ENCODE measurements at places on chromosomes 13 and 19.

- H3K36me3 ChIP-seq, result peaks cover 51% of the 10 kb centered on the region
- no peak overlapping the region for H3K4me3 ChIP-seq
- H3K4me1 ChIP-seq, result peaks cover 9% of the 10 kb centered on the region
- no peak overlapping the region for H3K27ac ChIP-seq
Observed at GRCh38 chr13:46782691-46783090, 14.3 kb downstream of the ESD start.

- no peaks in the 10 kb centered on the region for H3K27me3 ChIP-seq
- no peak overlapping the region for H3K4me3 ChIP-seq
- no peak overlapping the region for H3K27ac ChIP-seq
Observed at GRCh38 chr13:25214491-25215252, 42.6 kb upstream of the AMER2 start.

- H3K4me3 ChIP-seq, result no peak overlapping the region
- H3K4me1 ChIP-seq, result no peaks in the 10 kb centered on the region
- no peak for DNase-seq
- H3K27me3 ChIP-seq, result no peaks in the 10 kb centered on the region
Observed at GRCh38 chr13:48790966-48791365, 137.2 kb downstream of the CYSLTR2 start.

GRCh38 chr13:54934121-54934520 is 1905.5 kb downstream of the OLFM4 start:
- H3K27me3 ChIP-seq, result no peaks in the 10 kb centered on the region
- no peak for DNase-seq
- H3K27ac ChIP-seq, result no peak overlapping the region
- no peaks in the 10 kb centered on the region for H3K36me3 ChIP-seq

DNA sequence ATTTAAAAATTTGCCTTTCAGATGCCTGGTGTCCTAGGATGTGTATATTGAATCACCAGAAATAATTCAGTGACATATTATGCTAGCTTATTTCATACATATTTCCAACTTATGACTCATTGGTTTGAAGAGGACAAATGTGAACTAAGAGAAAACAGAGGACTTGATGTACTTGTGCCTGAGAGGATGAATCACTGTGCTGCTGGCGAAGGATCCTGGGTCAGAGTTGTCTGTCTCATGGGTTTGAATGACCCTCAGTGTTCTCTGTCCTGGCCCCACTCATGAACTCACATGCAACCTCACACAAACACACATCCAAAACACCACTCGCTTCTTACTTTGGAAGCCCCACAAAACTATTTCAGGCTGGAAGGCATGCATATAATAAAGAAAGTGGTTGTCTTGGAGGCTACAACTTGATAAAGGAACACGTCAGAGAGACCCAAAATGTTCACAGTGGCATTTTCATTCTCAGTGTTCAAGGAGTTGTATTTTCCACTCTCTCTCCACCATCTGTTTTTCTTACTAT is 129.0 kb upstream of the SPRY2 start:
- no peak overlapping the region for H3K4me3 ChIP-seq
- no peak overlapping the region for H3K27ac ChIP-seq
- H3K27me3 ChIP-seq, result no peaks in the 10 kb centered on the region
- no peak for DNase-seq
- H3K36me3 ChIP-seq, result no peaks in the 10 kb centered on the region

DNA sequence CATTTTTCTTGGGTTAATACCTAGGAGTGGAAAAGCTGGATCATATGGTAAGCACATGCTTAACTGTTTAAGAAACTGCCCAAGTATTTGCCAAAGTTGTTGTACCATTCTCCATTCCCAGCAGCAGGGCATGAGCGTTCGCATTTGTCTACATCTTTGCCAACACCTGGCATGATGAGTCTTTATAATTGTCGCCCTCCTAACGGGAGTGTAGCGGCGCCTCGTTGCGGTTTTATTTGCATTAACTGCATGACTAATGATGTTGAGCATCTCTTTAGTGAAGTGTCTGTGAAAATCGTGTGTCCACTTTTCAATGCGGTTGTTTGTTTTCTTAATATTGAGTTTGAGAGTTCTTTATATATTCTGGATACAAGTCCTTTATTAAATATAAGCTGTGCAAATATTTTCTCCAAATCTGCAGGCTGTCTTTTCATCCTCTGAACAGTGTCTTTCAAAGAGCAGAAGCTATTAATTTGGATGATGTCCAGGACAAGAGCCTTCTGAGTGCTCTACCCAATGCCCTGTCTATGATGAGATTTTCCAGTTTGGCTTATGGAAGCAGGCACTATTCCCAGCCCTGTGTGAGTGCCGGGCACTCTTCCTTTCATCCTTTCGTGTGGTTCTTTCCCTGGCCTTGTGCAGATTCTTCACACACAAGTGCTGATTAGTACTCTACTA is 202.0 kb downstream of the FOXO1 start:
- H3K36me3 ChIP-seq, result no peaks in the 10 kb centered on the region
- H3K4me3 ChIP-seq, result no peak overlapping the region
- H3K4me1 ChIP-seq, result no peaks in the 10 kb centered on the region
- no peak for DNase-seq

GRCh38 chr19:14433554-14434501 is 722 bp downstream of the PKN1 start:
- H3K4me3 ChIP-seq, result peak overlapping the region; percentile 82
- H3K4me1 ChIP-seq, result peaks cover 27% of the 10 kb centered on the region
- H3K36me3 ChIP-seq, result peaks cover 9% of the 10 kb centered on the region

DNA sequence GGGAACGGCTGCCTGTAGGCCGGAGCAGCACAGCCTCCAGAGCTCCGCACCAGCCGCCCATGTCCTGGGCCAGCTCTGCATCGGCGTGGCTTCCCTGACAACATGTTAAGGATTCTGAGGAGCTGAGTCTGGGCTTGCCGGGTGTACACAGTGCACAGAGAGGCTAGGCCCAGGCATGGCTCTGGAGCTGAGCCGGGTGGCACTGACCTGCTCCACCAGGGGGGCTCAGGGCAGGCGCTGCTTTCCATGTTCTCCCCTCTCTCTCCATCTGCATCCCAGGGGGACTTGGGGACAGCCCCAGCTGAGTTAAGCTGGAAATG is 31.6 kb downstream of the AP1M1 start:
- H3K4me1 ChIP-seq, result no peaks in the 10 kb centered on the region
- H3K36me3 ChIP-seq, result peaks cover 44% of the 10 kb centered on the region
- no peak for DNase-seq
- no peak overlapping the region for H3K4me3 ChIP-seq

- no peaks in the 10 kb centered on the region for H3K27me3 ChIP-seq
- peaks cover 9% of the 10 kb centered on the region for H3K36me3 ChIP-seq
Observed at GRCh38 chr19:47697863-47698609, 15.2 kb upstream of the EHD2 start.

DNA sequence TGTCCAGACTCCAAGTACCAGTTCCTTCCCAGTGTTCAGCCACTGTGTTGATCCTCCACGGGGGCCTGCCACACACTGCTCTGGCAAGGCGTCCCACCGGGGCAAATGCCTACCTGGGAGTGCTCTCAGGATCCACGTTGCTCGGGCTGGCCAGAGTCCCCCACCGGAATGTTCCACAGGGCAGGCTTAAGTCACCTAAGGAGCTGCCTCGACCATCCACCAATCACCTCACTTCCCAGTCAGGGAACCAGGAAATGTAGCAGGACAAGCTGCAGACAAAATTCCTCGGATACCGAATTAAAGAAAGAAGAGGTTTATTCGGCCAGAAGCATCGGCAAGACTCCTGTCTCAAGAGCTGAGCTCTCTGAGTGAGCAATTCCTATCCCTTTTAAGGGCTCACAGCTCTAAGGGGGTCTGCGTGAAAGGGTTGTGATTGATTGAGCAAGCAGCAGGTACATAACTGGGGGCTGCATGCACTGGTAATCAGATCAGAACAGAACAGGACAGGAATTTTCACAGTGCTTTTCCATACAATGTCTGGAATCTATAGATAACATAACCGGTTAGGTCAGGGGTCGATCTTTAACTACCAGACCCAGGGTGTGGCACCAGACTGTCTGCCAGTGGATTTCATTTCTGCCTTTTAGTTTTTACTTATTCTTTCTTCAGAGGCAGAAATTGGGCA is 56.9 kb upstream of the EDNRB start:
- no peak for DNase-seq
- no peak overlapping the region for H3K27ac ChIP-seq

DNA sequence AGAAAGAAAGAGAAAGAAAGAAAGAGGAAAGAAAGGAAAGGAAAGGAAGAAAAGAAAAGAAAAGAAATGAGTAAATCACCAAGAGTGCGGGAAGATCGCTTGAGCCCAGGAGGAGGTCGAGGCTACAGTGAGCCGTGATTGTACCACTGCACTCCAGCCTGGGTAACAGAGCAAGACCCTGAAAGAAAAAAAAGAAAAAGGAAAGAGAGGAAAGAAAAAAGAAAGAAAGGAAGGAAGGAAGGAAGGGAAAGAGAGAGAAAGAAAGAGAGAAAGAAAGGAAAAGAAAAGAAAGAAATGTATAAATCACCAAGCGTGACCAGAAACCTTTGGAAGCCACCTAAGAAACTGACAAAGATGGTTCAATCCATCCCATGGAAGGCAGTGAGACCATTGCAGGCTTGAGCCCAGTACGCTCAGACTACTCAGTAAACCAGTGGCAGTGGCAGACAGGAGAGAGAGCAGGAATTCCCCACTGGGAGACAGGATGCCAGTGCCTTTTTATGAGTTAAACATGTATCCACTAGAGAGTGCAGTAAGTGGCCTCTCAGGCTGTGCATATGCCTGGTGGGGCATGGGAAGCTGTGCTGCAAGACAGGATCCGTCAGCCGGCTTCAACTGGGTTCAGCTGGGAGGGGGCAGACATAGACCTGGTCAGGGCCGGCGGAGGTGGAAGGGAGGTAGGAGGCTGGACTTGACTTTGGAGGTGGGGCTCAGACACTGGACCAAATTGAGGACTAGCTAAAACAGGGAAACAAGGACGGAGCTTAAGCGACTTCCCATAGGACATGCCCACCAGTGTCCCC is 4.8 kb downstream of the GPR42 start:
- DNase-seq, result no peak
- no peak overlapping the region for H3K4me3 ChIP-seq
- H3K4me1 ChIP-seq, result peaks cover 8% of the 10 kb centered on the region
- H3K36me3 ChIP-seq, result no peaks in the 10 kb centered on the region
- no peak overlapping the region for H3K27ac ChIP-seq
- H3K27me3 ChIP-seq, result peaks cover 9% of the 10 kb centered on the region

DNA sequence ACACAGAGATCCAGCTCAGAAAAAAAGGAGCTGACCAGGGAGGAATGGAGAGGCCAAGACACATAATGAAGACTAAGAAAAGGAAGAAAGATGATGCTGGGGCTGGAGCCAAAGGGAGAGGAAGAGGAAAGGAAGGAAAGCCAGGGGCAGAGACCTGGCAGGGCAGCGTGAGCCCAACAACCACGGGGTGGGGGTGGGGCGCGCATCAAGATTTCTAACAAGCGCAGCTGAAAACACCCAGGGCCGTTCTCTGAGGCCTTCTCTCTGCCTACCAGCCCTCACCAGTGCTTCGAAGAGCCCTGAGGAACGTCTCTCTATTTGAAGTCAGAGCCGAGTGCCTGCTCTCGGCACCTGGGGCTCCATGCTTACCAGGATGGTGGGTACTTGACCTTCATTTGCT is 23.6 kb upstream of the POU2F2 start:
- H3K36me3 ChIP-seq, result no peaks in the 10 kb centered on the region
- no peak overlapping the region for H3K4me3 ChIP-seq
- H3K4me1 ChIP-seq, result peaks cover 11% of the 10 kb centered on the region
- H3K27me3 ChIP-seq, result peaks cover 9% of the 10 kb centered on the region
- H3K27ac ChIP-seq, result no peak overlapping the region

DNA sequence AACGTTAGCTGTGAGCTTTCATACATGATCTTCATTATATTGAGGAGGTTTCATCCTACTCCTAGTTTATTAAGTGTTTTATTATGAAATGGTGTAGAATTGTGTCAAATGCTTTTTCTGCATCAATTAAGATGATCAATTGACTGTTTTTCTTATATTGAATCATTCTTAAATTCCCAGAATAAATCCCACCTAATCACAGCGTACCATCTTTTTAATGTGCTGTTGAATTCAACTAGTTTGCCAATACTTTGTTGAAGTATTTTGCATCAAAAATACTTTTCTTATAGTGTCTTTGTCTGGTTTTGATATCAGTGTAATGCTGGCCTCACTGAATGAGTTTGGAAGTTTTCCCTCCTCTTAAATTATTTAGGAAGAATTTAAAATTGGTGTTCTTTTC is 138.6 kb upstream of the SGCG start:
- H3K36me3 ChIP-seq, result no peaks in the 10 kb centered on the region
- H3K27me3 ChIP-seq, result no peaks in the 10 kb centered on the region
- DNase-seq, result no peak
- no peak overlapping the region for H3K27ac ChIP-seq
- no peak overlapping the region for H3K4me3 ChIP-seq

- H3K27ac ChIP-seq, result no peak overlapping the region
- H3K36me3 ChIP-seq, result no peaks in the 10 kb centered on the region
- peaks cover 3% of the 10 kb centered on the region for H3K4me1 ChIP-seq
- H3K4me3 ChIP-seq, result no peak overlapping the region
Observed at GRCh38 chr19:31372246-31372781, 23.1 kb upstream of the TSHZ3 start.

DNA sequence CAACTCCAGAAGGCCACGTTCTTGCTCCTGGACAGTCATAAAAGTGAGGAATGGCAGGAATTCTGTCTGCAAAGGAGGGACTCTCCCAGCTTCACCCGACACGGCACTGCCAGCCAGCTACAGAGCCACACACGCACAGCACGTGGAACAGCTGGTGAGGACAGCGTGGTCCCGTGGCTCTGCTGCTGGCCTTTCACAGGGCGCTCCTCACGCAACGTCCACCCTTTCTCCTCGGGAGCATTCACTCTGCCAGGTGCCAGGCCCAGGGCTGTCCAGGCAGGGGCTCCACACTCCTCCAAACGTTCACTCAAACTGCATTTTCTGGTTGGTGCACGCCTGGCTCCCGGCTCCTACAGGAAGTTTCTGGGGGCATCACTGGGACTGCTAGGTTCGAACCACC is 14.4 kb downstream of the GRTP1 start:
- peaks cover 4% of the 10 kb centered on the region for H3K36me3 ChIP-seq
- H3K4me3 ChIP-seq, result no peak overlapping the region
- no peaks in the 10 kb centered on the region for H3K27me3 ChIP-seq
- no peaks in the 10 kb centered on the region for H3K4me1 ChIP-seq
- H3K27ac ChIP-seq, result no peak overlapping the region
- no peak for DNase-seq

DNA sequence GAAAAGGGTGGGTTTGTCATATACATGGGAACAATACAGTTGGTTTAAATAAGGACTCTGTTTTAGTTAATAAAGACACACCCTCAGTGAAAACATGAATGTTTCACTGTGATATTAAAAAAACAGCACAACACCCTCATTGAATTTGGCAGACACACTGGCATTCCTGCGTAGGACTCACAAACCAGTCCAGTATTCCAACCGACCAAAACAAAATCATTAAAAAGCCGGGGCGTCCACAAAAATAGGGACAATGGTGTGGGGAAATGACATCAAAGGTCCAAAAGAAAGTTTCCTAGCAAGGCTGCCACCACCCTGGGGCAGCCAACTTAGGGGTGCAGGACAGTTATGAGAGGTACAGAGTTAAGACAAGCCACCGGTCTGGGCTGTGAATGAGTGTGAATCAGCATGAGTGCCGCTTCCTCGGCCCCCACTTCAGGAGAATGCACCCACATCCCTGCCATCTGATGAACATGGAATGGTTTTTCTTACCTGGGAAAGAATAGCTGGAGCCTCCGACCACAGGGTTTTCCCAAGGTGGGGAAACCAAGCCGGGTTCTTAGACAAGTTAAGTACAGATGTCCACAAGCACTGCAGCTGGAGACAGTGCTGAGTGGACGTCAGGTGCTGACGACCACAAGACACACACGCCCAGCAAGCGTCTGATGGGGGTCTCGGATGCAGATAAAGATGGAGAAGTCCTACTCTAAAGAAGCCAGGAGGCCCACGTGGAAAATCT is 73.3 kb downstream of the KLF2 start:
- DNase-seq, result no peak
- no peaks in the 10 kb centered on the region for H3K27me3 ChIP-seq
- no peaks in the 10 kb centered on the region for H3K4me1 ChIP-seq
- H3K4me3 ChIP-seq, result no peak overlapping the region

GRCh38 chr19:12779162-12779993 is 4.0 kb upstream of the HOOK2 start:
- no peaks in the 10 kb centered on the region for H3K27me3 ChIP-seq
- no peaks in the 10 kb centered on the region for H3K36me3 ChIP-seq
- H3K4me1 ChIP-seq, result peaks cover 28% of the 10 kb centered on the region
- peak overlapping the region; percentile 81 for H3K27ac ChIP-seq
